Fibroblast of villous mesenchyme (primary cell): ENCODE measurements at places on chromosomes 3 and 15. TPM values are rescaled to one million over a fixed set of nuclear protein-coding genes. Genes with fewer than 3 reads are reported as not detected.

DNA sequence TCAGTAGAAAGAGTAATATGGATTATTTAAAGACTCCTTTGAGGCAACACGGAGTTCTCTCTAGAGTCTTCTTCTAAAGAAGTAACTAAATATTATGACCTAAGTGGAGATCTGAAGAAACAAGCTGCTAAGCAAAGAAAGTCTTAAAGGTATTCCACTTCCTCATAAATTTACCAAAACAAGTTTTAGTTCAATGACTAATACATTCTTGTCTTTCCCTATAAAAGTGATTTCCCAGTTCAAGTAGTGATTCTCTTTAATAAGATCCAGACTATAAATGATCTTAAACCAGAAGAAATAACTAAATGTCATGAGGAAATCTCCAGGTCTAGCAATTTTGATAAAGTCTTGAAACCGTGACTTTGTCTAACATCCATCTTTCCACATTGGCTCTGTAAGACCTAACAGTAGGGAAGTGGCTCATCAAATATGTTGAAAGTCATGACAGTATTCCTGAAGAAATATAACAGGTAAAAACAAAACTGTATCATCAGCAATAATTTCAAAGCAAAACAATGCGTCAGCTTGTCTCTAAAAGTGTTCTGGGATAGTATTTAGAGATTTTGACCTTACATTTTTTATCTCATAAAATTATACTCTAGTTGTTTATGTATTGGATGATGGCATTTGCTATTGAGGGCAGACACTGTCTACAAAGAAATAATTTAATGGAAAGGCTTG is 51.8 kb upstream of the NEDD4 start:
- peak; percentile 32 for DNase-seq

GRCh38 chr3:79167651-79168416 is 600.0 kb downstream of the ROBO1 start:
- DNase-seq: peak; percentile 80

IL5RA gene
- total RNA-seq: not detected in 2 replicates

DNA sequence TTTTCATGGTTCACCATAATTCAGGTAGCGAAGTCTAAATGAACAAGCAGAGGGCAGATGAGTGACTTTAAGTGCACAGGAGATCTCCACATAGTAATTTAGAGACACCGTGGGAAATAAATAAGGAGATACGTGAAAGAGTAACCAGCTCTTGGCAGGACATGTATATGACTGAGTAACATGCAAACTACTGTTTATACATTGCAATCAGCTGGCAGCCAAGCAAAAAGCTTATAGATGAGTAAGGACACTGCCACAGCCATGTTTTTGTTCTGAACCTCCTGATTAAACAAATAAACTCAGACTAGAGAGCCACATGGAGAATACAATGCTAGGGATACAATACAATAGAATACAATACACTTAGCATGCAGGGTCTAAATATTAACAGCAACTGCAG is 252.4 kb downstream of the FHIT start:
- DNase-seq: no peak

C2CD4A gene
- not detected in 2 replicates for total RNA-seq

DNA sequence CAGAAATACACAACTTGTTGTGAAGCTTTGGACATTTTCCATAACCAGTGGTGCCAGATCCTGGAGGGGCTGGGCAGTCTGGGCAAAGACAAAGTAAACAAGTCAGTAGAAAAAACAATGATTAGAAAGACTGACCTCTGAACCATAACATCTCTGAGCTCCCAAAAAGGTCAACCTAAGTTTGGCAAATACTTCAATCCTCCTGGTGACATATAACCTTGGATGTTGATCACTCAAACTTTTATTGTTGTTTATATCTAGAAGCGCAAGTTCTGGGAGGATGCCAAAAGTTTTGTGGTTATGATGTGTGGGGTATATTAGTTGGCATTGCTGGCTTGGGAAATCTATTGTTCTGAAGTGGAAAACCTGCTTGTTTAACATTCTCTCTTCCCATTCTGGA is 257.7 kb downstream of the DIPK2A start:
- no peak for DNase-seq

DNA sequence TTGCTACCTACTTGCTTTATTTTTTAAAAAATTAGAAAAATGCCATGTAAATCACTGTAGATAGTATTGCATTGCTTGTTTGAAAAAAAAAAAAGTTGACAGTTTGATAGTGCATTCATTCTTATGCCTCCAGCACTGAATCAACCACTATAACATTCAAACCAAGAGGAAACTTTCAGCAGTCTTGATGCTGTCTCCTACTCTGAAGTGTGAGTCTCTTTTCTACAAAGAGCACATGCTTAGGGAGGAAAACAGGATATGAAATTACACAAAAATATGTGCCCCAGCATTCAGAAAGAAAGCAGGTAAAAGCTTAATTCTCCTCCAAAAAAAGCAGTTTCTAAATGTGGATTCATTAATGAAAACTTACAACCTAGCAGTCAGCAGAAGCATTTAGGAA is 78.3 kb downstream of the ZBTB20 start:
- DNase-seq: no peak

DNA sequence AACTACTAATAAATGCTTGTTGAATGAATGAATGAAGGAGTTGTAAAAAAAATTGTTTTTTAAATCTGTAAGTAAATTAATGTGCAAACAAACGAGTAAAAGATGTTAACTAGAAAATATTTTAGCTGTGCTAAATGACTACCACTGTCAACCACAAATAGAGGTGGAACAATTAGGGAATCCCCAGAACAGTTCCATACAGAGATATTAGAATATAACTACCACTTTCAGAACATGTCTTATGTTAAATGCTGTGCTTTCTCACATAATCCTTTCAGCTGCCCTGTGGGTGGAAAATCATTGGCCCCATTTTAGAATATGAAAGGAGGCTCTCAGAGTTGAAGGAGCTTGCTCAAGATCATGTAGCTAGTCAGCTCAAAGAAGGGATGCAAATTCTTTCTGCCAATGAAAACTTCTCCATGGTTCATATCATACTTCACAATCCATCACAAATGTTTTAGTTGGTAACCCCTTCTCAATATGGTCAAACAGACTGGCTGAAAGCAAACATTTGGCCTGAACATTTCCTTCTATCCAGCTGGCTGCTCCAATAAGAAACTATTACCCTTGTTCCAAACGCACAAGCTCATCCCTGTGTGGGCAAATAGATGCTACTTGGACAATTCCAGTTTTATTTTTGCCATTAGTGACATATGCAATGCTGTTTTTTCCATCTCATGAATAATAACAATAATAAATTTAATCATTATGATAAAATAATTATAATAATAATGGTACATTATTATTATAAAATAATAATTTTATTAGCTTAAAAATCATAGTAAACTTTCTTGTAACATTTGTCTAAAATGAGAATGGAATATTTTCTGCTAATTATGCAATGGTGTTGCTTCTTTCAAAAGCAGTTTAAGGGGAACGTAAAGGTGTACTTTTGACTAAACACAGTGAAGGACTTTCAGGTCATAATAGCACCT is 290.4 kb upstream of the STT3B start:
- DNase-seq: no peak

CDC25A gene
- 8.7 and 9.9 TPM in 2 replicates for total RNA-seq

- DNase-seq: peak; percentile 24
Observed at GRCh38 chr3:153145454-153145853, 16.6 kb upstream of the RAP2B start.

DNA sequence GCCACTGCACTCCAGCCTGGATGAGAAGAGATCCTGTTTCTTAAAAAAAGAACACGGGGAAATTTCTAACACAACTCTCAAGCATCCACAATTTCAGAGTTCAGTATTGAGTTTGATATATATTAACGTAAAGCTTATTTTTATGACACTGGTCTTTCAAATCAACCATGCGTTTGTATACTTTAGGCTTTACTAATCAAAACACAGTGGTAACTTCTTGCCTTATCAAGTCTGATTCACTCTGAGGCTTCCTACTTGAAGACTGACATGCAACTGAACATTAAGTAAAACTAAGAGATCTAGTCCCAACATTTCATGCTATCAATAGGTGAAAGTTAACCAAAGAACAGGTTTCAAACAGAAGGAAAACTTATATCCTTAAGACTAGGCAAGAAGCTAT is 46.7 kb downstream of the PRTG start:
- peak; percentile 88 for DNase-seq

GRCh38 chr3:27239951-27240350 is 129.2 kb downstream of the NEK10 start:
- no peak for DNase-seq

ST8SIA2 gene
- total RNA-seq: under 0.01 TPM in 1 of 2 replicates, not detected in the other

- no peak for DNase-seq
Observed at GRCh38 chr15:25724899-25725298, 138.2 kb downstream of the ATP10A start.

GRCh38 chr15:23628612-23629233 is 18.9 kb downstream of the MAGEL2 start:
- DNase-seq: no peak

GRCh38 chr3:186464424-186465093 is 79.6 kb downstream of the CRYGS start:
- DNase-seq: no peak

RETNLB gene
- total RNA-seq: not detected in 2 replicates

- no peak for DNase-seq
Observed at GRCh38 chr3:195443391-195443989, 670 bp upstream of the ACAP2 start.

SLC38A3 gene
- not detected in 2 replicates for total RNA-seq

MEIS2 gene
- total RNA-seq: 40.9 and 73.0 TPM in 2 replicates

DNA sequence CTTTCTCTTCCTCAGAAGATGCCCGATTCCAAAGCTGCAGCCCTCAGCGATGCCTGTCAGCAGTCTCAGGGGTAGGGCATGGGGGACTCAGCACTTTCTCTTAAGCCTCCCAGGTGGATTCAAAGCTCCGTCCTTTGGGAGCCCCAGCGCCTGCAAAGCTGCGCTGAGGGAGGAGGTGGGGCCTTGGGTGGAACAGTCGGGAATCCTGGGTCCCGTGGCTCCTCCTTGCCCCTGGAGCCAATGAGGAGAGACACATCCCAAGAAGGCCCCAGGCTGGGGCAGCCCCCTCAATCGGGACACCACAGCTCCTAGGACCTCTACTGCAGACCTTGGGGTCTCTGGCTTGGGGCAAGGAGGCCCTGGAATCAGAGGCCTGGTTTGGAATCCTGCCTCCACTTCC is 227.5 kb upstream of the IGF1R start:
- no peak for DNase-seq

GRCh38 chr15:41884458-41884857 is 9.4 kb downstream of the SPTBN5 start:
- DNase-seq: no peak

DNA sequence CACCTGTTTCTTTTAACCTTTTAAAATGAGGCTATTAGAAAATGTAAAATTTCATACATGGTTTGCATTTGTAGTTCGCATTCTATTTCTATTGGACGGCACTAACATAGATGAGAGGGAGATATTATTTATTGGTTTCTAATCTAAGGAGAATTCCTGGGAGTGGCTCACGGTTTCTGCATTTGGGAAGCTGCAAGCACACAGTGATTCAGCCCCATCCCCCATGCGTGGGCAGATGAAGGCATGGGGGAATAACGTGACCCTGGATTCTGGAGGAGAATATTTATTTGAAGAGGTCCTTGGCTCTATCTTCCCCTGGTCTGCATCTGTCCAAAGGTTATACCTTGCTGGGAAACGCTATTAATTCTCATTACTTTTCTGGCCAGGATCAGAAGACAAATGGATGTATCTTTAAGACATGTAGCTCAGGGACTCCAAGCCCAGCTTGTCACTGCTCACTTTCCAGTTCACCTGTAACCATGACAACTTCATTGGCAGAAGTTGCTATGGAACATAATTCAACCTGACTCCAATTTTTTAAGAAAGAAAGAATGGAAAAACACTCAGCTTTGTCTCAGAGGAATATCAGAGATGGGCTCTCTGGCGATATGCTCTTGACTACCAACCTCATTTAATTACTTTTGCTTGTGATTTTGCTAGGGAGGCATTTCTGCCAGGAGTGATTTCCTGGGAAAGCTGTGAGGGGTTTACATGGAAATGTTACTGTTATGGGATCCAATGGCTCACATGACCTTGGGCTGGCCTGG is 27.2 kb upstream of the POMGNT2 start:
- DNase-seq: no peak

DNA sequence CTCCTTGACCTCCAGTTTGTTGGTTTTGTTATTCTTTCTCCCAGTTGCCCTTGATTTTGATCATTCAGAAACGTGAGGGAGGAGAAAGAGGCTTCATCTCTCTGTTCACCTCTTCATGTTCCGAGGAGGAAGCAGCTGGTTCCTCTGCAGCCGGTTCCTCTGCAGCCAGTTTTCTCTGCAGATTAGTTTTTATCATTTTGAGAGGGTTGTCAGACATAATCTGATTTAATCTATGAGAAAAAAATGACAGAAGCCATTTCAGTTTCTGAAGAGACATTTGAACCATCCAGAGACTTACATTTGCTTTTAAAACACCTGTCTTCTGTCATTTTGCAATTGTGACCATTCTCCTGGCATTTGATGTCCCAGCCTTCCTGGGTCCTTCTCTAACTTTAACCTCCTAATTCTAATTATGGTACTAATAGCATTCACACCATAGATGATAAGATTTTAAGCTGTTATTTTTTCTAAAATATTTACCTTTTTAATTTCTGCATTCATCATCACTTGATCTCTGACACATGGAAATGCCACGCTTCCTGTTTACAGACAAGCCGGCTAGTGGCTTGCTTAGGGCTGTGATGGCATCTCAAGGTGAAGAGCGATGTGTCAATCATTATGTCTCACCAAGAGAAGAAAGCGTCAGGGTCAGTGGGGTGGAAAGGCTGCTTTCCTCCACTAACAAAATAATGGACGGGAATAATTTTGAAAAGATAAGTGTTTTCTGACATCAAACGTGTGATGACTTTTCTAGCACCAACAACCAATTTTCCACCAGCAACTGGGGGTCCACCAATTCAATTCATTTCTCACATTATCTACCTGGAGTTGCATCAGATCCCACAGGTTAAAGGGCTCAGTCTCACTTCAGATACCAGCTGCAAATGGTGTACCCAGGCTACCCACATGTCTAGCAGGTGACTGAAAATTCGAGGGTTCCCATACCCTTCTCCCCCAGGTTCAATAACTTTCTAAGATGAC is 76.4 kb downstream of the CHRNA7 start:
- no peak for DNase-seq

KLHL6 gene
- not detected in 2 replicates for total RNA-seq

- no peak for DNase-seq
Observed at GRCh38 chr3:168514252-168514651, 418.5 kb upstream of the GOLIM4 start.

DNA sequence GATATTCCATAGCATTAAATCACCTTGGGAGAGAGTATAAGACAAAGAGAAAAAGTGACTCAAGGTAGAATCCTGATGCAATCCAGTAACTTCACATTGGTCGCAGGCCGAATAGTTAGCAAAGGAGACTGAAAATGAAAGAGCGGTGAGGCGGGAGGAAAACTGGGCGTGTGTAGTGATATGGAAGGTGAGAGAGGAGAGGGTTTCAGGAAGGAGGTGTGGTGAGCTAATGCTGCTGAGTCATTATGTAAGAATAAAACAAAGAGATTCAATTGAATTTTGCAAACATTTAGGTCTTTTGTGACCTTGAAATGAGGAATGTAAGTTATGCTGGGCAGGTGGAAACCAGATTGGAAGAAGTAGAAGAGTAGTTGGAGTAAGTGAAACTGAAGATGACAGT is 235.3 kb downstream of the C3orf38 start:
- DNase-seq: no peak

GRCh38 chr15:57634290-57634689 is 42.6 kb downstream of the MYZAP start:
- no peak for DNase-seq
